ENCODE measurements at places on chromosomes 6 and 20.

- DNase-seq = peak; percentile 18
Observed at GRCh38 chr20:52031563-52032303, 159.8 kb downstream of the ZFP64 start.

DNA sequence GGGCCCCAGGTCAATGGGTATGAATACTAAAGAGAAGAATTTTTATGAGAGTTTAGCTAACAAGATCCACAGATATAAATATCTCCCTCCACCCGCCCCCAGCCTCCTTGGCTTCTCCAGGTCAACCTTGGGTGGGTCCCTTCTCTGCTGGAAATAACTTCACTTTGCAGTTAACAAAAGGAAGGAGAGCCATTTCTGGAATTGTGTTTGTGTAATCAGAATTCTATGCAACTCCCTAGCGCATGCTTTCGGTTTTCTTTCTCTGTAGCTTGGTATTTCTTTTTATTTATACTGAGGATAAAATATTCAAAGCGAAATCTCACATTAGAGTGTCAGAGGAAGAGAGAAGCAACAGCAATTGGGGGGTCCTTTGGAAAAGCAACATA is 27.1 kb downstream of the RIPOR2 start:
- no peak for DNase-seq

- no peak for DNase-seq
Observed at GRCh38 chr20:22789676-22790075, 205.3 kb upstream of the FOXA2 start.

DNA sequence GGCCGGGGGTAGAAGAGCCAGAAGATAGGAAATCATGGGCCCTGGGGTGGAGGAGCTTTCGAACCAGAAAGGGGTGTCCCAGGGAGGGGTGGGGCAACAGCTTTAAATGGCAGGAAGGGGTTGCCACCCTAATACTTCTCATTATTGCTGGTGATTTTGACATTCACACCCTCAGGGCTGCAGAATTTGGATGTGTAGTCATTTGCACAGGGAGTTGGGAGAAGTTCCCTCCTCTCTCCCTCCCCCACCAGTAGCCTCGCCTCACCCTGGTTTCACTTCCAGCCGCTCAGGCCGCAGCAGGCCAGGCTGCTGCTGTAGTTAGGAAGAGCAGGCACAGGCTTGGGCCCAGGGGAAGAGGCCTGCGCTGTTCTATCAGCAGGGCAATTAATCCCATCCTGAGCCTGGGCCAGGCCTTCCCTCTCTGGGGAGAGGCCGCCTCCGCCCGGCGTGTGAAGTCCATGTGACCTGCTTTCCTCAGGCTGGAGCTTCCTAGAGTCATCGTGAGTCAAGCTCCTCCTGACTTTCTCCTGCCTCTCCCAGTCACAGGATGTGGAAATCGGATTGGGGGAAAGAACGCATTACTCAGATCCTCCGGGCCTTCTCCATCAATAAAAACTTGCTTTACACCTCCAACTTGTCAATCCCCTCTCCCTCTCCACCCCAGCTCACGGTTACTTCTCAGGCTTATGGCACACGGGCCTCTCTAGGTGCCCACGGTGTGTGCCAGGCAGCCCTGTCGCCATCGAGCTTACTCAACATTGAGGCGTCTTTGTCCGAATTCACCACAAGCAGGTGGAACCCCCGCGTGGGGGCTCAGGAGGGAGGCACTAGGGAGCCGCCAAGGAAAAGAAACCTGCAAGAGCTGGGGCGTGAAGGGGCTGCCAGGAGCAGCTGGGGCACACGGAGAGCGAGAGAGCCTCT is 7.8 kb downstream of the ADTRP start:
- no peak for DNase-seq

- DNase-seq = no peak
Observed at GRCh38 chr20:44916586-44916985, 6.7 kb downstream of the PABPC1L start.

GRCh38 chr6:161168281-161168891 is 105.5 kb downstream of the AGPAT4 start:
- no peak for DNase-seq

DNA sequence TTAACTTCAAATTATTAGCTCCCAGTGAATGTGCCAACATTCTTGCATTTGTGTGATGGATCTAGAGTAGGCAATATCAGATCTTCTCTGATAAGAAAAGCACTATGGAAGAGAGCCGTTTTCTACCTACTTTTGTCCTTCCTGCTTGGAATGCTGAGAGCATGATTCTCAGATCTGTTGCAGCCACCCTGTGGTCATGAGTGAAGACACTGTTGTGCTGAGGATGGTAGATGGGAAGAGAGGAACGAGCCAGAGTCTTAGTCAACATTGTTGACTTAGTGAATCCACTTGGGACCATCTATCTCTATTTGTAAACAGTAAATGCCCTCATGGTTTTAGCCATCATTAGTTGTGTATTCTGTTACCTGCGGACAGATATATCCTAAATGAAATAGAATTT is 202.6 kb downstream of the CD109 start:
- no peak for DNase-seq

DNA sequence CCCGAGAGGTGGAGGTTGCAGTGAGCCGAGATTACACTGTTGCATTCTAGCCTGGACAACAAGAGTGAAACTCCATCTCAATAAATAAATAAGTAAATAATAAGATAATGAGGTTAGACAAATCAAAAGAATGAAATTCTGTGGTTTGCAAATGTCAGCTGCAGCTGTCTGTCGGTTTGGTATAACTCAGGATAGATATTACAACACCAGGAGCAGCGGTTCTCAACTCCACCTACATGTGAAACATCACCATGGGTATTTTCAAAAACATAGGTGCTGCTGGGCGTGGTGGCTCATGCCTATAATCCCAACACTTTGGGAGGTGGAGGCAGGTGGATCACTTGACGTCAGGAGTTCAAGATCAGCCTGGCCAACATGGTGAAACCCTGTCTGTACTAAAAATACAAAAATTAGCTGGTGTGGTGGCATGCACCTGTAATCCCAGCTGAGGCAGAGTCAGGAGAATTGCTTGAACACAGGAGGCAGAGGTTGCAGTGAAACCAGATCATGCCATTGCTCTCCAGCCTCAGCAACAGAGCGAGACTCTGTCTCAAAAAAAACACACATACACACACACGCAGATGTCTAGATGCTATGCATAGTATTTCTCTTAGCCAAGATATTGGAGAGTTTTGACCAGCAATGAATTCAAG is 126.1 kb upstream of the LAMP5 start:
- DNase-seq = no peak

DNA sequence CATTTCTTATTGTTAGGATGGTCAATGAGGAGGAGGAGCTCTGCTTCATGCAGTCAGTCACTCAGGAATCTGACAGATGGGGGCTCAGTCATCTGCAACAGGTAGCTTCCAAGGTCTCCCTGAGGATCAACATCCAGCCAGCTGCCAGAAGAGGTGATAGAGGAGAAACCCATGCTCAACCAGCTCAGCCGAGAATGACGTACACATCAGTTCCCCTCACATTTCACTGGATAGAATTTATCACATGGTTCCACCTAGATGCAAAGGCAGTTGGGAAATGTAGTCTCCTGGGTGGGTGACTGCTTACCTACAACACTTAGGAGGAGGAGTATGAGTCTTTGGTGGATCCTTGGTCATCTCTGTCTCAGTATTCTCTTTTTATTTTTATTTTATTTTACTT is 144.5 kb downstream of the CEBPB start:
- DNase-seq = no peak

DNA sequence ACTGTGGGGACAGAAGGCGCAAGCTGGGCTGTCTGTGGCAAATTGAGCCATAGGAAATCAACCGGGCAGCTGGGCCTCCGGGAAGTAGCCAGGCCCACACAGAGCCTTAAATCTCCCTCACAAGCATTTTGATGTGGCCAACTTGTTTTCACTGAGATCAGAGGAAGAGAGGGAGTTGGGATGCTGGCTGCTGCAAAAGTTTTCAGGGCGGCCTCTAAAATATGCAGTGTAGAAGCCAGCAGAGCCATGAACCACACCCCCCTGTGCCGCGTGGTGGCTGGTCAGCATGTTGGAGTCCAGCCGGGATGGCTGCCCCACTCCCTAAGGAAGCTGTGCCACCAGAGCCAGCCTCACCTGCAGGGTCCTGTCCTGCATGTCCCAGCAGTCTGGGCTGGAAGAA is 167.4 kb downstream of the CDC5L start:
- no peak for DNase-seq

DNA sequence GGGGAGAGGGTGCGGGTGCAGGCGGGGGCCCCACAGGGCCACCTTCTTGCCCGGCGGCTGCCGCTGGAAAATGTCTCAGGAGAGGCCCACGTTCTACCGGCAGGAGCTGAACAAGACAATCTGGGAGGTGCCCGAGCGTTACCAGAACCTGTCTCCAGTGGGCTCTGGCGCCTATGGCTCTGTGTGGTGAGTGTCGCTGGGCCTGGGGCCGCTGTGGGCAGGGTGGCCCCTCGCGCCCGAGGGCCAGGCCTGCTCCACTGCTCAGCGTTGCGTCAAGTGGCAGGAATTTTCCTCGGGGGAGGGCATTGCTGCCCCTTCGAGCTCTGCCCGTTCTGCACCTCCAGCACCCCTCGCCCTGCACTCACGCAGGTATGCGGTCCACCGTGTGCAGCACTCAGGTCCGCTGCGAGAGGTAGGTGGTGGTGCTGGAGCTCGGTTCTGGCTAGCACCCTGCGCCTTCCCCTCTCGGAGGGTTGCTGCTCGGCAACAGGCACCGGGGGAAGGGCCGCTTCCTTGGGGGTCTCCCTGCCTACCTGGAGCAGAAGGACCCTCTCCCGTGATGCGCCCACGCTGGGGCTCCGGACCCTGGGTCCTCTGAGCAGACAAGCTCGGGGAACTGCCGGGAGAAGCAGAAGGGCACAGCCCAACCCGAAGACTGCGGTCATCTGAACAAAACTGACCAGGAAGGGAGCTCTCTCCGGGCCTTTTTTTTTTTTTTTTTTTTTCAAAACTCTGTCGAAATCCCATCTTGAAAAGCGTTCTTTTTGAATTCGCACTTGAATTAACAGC is 674 bp downstream of the MAPK14 start:
- peak; percentile 31 for DNase-seq

DNA sequence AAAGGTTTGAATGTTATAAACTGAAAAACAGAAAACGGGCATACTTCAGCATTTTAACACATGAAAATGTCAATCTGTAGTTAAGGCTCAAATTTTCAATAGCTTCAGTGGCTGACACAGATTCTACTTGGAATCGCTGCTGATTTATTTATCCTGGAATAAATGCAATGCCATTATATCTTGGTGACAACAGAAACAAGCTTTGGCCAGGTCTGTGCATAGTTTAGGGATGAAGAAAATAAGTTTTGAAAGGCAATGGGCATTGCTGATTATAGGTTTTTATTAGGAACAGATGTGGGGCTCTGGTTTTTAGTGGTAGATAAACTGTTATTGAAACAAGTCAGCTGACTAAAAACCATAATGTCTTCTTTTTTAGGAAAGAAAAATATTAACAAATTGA is 96.8 kb upstream of the SOX4 start:
- DNase-seq = no peak

- DNase-seq = no peak
Observed at GRCh38 chr6:313917-314316, 21.6 kb downstream of the DUSP22 start.

DNA sequence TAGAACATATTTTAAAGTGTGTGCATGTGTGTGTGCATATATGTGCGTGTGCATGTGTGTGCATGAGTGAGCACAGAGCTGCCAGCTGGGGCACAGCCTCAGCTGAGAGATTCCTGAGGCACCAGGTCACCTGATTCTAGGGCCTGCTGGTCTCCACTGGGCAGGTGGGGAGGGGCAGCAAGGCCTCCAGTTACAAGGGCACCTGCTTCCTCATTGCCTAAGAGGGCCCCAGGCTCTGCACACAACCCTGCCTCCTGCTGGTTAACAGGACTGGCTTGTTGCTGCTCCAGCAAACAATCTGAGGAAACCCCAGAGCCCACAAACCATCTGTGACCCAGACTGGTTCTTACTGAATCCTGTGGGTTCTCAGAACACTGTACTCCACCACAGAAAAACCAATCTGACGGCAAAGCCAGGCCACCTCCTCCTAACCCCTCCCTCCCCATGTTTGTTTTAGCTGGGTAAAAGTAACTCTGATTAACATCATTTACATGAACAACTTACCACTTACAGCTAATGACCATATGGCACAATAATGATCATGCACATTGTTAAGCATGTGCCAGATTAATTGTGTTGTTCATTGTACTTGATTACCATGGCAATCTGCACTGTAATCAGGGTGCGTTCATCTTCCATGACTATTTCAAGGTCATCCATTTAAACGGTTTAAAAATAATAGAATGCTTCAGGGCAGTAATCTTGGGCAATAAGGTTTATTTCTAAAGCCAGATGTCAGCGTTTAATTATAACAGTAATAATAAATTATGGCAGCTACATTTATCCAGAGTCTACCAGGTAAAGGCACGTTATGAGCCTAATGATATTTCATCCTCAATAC is 23.1 kb upstream of the UBE2J1 start:
- peak; percentile 45 for DNase-seq

- no peak for DNase-seq
Observed at GRCh38 chr6:55108134-55109130, 65.9 kb upstream of the HCRTR2 start.

GRCh38 chr6:135191508-135192255 is 10.6 kb downstream of the MYB start:
- no peak for DNase-seq

GRCh38 chr6:2554651-2555260 is 196.0 kb downstream of the MYLK4 start:
- no peak for DNase-seq

DNA sequence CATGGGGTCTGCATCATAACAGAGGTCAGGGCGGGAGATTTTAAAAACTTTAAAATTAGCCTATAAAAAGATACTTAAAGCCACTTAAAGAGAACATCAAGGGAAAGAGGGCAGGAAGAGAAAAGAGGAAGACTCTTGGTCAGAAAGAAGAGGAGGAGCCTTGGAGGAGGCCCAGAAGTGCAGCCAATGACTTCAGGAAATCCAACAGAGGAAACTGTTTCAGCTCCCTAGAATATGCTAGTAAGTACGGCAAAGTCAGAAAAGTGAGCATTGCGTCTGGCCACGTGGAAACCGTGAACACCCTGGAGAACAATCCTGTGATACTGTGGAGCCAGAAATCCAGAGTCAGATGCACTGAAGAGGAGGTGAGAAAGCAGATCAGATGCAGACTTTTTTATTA is 22.5 kb upstream of the NHSL1 start:
- DNase-seq = no peak

DNA sequence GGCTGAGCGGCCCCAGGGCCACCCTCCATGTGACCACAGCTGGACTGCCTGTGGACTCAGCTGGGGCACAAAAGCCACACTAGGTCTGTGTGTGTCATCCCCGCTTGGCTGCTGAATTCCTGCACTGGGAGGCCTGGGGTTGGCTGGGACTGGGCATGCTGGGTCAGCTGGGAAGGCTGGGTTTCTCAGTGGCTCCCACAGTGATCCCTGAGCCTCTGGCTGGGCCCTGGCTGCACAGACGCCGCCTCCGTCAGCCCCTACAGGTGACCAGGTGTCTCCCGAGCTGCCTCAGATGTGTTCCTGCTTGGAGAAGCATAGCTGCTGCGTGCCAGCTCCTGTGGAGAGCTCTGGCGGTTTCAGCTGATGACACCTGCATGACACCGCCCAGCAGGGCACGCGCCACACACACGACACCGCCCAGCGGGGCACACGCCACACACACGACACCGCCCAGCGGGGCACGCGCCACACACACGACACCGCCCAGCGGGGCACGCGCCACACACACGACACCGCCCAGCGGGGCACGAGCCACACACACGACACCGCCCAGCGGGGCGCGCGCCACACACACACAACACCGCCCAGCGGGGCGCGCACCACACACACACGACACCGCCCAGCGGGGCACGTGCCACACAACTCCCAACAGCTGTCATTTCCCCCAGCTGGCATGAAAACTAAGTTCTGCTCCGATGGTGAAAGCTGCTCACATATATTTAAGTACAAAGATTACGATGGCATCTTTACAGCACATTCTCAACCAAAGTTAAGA is 88.8 kb downstream of the TAF4 start:
- no peak for DNase-seq

All from activated naive CD8-positive, alpha-beta T cell treated with anti-CD3 and anti-CD28 coated beads, Interleukin-2, amount 50 U/mL, for 24 hours (primary cell).